ENCODE measurements at places on chromosomes 4 and X.

- DNase-seq = no peak
These were observed 7.6 kb downstream of the ACSL1 start for GRCh38 chr4:184818216-184818564.

GRCh38 chrX:17737986-17738713 lies 857 bp downstream of the SCML1 start:
- peak; percentile 4 for DNase-seq

DNA sequence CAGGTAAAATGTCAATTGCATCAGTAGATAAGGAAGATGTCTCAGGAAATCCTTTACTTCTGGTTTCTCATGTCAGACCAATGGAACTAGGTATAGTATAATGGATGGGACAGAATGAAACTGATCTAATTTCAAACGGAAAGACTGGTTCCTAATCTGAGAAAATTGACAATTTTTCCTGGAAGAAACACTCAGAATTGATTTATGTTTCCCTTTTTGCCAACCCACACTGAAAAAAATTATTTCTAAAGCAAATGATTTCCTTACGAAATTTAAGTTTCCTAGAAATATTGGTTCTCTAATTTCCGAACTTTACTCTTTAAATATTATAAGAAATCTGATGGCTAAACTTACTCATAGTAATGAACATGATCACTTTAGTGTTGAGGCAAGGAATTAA lies 19.1 kb downstream of the PPAT start:
- no peak for DNase-seq

DNA sequence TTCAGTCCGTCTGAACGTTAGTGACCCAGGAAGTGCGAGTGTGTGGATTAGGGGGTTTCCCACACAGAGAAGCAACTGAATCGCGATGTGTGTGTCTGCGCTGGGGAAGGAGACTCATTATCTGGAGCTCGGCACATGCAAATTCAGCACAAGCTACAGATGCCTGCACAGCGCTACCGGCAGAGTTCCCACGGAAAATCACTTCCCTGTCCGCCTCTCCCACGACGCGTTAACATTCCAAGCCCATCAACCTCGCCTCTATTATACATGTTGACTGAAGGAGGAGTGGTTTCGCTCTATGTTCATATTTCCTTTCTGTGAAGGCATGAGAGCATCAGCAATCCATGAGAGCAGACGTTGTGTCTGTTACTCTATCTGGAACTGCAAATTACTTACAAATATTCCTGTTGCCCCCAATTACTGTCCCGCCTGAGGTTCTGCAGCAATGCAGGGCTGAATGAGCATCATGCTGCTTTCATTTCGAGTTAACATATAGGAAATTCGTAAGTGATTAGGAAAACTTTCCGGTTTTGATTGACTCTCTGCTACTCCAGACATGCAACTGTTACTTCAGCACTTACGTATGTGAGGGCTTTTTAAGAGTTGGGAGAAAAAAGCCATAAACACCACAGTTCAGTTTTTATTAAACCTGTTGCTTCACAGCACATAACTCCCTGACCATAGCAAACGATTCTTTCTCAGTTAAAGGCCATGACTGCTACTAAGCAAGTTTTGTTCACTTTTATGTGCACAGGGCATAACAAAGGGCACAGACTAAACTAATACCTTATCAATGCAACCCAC lies 15.0 kb upstream of the MTNR1A start:
- DNase-seq = no peak

- no peak for DNase-seq
These were observed 373.8 kb downstream of the OPHN1 start for GRCh38 chrX:68059469-68059868.

DNA sequence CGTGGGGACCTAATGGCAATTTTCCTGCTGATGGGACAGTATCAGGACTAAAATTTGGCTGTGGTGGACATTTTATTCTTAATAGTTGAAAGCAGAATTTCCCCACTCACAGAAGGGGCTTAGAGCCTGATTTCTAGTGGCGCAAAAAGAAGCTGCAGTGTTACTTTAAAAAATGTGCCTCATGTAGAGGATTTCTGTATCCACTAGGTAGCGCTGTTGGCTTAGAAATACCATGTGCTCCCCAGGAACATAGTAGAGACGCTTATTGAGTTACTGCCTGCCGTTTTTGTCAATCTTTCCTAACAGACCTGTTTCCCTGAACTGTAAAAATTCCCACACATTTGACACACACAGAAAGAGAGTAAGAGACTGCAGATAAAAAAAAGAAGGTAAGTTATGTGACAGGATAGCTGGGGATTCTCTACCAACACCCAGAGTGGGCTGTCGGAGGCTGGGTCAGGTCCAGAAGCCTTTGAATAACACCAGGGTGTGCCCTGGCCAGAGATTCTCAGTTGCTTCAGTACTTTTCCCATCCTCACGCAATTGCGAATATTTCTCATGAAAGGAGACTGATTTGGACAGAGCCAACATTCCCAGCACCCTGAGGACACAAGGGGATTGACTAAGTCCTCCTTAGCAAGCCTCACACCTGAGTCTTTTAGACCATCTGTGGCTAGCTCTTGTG lies 88.4 kb downstream of the ZXDA start:
- DNase-seq = peak; percentile 27

- DNase-seq = no peak
These were observed 144.2 kb downstream of the MSN start for GRCh38 chrX:65811558-65812228.

DNA sequence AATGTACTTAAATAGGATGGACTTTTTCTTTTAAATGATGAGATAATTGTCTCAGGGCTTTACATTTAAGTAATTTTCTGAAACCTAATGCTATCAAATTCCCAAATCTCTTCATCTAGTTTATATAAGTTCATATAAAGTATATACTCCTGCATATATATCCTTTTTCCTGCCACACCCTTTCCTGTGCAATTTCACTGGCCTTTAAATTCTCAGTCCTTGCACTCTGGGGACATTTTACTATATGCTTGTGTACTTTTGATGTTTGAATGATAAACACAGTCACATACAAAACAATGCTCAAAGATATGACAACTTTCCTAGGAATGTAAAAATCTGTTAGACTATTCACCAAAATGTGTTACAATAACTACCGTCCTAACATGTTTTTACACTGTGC lies 60.1 kb downstream of the NDST4 start:
- DNase-seq = no peak

All from effector memory CD4-positive, alpha-beta T cell (primary cell).